AML-193 (cell line): ENCODE measurements at places on chromosomes 7 and 10.
A peak's percentile ranks its signal among the peaks of the same experiment; 100 is the strongest.

DNA sequence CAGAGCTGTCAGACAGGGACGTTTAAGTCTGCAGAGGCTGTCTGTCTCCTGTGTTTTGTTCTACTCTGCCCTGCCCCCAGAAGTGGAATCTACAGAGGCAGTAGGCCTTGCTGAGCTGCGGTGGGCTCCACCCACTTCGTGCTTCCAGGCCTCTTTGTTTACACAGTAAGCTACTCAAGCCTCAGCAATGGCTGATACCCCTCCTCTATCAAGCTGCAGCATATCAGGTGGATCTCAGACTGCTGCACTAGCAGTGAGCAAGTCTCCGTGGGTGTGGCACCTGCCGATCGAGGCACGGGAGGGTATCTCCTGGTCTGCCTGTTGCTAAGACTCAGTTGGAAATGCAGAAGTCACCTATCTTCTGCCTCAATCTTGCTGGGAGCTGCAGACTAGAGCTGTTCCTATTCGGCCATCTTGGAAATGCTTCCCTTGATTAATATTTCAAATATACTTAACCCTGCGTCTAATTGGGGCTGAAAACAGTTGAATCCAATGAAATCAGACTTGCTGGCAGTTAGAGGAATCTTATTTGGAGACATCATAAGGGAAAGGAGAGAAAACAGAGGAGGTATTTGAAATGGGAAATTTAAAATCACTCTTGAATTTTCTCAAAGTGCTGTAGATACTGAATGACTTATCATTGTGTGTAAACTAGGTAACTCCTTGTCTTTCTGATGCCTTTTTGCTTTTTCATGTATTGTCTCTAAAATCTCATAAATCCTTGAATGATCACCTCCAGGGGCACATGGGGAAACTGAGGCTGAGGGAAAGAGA is 13.8 kb upstream of the CYP3A5 start:
- no peak for DNase-seq

DNA sequence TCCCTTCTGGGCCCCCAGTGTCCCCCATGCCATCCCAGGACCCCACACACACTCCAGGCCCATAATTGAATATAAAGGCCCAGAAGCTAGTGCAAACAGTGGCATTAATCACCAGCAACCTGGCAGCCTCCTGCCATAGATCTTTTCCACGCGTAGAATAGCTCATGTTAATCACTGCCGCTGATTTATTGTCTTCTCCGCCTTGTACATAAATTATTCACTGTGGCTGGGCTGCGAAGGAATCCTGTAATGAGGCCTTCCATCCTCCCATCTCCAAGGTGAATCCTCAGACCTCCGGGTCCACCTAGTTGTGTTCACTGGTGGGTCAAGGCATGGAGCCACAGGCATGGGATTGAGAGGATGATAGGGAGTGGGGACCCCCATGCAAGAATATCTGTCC is 33.2 kb downstream of the KAZALD1 start:
- DNase-seq = no peak

- DNase-seq = no peak
Measured at GRCh38 chr7:105880571-105881330, 4.4 kb upstream of the ATXN7L1 start.

- no peak for DNase-seq
Measured at GRCh38 chr10:132516771-132517725, 20.5 kb upstream of the INPP5A start.

DNA sequence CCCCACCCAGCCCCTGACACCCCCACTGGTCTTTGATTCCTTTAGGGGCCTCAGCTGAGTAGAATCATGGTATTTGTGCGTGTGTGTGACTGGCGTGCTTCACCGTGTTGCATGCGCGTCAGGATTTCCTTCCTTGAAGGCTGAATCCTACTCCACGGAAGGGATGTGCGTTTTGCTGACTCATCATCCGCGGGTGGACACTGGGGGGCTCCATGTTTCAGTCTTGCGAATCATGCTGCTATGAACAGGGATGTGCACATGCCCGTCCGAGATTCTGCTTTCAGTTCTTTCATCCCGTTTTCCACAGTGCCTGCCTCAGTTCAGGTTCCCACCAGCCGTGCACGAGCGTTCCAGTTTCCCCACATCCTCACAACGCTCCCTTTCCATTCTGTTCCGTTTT is 20.9 kb upstream of the JAKMIP3 start:
- DNase-seq = no peak

DNA sequence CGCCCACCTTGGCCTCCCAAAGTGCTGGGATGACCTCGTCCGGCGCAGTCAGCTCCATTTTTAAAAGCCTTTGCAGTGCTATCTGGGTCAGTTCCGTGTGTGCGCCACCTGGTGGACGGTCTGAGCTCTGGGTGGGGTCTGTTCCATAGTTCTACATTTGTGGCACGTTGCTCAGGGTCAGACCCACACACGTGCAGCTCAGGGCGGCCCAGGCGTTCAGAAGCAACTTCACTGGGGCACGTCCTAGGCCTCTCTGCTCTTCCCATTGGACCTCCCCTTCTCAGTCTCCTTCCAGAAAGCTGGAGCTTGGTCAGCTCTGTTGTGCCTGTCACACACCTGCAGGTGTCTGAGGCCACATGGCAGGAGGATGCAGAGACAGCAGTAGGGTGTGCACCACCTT is 137.9 kb downstream of the DNAJB6 start:
- DNase-seq = peak; percentile 14

- DNase-seq = no peak
Measured at GRCh38 chr10:118980135-118980865, 49.2 kb upstream of the NANOS1 start.

- no peak for DNase-seq
Measured at GRCh38 chr7:74561898-74562613, 95.5 kb upstream of the GTF2I start.

DNA sequence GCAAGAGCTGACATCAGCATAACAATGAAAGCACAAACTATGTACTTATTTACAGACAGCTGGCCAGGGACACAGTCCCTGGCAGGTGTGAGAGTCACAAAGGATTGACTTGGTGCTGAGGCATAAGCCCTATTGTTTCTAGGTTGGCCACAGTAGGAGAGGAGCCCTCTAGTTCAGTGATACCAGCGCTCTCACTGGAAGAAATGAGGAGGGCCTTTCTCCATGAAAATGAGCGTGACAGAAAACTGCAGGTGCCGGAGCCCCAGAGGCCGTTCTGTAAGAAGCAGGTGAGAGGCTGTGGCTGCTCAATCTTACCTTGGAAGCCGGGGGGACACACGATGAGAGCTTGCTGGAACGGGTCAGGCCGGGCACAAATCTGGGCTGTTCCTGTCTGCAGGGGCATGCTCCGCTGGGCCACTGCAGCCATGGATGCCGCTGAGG is 90.5 kb downstream of the CLEC2L start:
- DNase-seq = no peak

GRCh38 chr7:100509231-100509630 is 25.5 kb downstream of the NYAP1 start:
- no peak for DNase-seq

DNA sequence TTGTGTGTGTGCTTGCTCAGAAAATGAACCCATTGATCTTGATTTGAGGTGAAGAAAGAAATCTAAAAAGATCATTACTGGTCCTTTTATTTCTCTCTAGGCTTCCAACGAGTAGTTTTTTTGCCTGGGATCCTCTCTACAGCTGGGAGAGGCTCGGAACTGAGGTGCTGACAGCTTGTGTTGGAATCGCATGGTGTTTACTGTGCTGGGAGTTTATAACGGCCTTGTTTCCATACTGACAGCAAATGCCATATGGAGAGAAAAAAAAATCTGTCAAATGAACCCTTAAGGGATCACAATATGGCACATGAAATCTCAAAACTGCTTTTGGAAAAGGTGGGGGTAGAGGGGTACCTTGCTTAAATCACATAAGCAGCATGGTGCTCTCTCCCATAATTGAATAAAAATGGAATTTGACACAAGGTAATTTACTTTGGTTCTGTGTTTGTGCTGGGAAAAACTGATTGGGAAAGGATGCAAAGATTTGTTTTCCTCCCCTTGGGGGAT is 165.0 kb downstream of the RGS10 start:
- no peak for DNase-seq

DNA sequence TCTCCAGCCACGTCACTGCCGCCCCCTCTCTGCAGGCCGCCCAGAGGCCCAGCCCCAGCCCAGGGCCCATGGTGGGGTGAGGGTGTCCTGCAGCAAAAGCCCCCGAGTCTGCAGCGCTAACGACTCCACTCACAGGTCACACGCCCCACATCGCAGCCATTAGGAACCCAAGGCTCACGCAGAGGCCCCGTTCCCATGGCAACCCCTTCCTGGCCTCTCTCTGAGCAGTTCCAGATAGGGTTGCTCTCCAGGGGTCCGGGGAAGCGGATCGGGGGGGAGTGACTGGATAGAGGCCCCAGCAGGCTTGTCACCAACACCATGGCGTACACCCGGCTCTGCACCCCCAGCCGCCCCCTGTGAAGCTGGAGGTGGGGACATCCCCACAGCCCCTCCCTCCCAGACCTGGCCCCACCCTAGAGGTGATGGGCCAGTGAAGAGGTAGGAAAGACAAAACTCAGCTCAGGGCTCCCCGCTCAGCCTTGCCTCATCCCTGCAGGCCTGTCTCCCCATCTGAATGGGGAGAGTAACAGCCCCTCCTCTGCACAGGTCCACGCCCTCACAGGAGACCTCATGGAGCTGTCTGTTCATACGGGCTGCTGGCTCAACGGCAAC is 41.2 kb downstream of the TNRC18 start:
- no peak for DNase-seq

- no peak for DNase-seq
Measured at GRCh38 chr7:24724451-24725190, 32.6 kb downstream of the GSDME start.

DNA sequence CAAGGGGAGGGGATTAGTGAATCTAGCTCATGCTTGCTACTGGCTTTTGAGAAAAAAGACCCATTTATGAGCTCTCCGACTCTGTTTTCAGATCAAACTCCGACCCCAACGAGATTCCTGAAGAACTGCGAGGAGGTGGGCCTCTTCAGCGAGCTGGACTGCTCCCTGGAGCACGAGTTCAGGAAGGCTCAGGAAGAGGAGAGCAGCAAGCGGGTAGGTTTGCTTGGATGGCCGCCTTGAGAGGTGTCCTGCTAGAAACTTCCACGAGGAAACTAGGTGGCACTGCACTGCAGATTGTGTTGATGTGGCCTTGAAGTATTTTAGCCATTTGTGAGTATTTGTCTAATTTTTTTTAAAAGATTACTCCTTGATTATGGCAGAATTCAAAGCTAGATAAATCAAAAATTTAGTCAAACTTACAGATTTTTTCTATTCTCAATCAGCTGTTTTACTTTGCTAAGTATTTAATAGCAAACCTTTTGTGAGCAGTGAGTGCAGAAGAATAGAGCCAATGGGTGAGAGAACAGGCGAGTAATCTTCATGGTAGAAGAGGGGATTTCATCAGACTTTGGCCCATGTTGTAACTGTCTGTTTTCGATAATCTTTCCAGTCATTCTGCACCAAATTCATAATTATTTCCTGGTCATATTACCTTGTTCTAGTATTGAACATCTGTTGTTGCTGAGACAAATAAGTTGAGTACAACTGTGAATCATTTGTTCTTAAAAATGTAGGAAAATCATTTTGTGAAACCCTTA is 95.4 kb downstream of the CREB5 start:
- no peak for DNase-seq

DNA sequence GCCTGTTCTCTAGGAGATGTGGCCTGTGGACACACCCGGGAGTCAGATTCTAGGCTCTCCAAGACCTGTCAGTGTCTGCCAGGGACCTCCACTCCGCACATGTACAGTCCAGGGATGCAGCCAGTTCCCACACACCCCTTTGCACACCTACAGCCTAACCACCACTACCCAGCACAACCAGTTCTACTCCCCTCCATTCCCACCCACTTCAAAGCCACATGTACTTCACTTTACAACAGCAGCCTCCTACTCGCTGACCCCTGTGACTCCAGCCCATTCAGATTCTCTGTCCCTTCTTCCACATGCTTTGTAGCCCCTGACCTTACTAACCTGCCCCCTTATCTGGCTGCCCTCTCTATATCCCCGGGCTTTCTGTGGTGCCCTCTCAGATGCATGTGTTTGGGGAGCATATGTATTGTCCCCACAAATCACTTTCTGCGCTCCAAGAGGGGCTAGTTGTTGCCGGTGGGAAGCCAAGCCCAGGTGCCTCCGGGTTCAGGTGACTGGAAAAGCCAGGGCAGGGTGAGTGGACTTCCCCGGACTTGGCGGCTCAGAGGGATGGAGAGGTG is 7.2 kb downstream of the LBX1 start:
- DNase-seq = no peak

DNA sequence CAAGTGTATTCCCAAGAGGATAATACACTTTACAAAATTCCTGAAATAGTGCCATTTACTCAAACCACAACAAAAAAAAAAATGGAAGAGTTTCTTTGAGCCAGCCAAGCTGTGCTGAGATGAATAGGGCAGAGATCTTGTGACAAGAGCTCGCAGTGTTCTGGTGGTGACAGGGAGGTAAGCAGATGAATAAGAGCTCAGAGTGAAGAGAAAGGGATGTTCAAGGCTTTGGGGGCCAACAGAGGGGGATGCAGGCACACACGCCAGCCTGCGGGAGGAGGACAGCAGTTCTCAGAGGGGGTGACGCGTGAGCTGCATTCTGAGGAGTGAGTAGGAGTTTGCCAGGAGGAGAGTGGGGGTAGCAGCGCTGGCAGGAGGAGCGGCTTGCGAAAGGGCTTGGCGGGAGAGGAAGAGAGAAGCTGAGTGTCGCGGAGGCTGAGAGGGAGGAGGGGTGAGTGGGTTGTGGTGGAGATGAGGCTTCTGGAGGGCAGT is 194.4 kb upstream of the IMMP2L start:
- DNase-seq = no peak

DNA sequence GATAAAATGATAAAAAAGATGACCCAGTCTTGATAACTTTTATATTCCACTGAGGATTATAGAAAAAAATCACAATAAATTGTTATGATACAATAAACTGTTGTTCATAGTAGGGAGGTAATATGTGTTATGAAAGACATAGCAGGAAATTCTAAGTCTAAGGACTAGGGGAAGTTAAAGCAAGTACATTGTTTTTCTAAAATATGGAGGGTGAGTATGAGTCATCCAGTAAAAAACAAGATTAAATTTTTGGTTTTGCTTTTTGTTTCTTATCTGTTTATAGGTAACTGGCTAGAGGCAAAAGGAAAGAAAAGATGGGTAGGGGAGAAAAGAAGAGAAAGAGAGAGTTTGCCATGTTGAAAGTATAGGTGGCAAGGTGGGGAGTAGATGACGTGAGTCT is 188.4 kb downstream of the POLR1F start:
- DNase-seq = no peak

DNA sequence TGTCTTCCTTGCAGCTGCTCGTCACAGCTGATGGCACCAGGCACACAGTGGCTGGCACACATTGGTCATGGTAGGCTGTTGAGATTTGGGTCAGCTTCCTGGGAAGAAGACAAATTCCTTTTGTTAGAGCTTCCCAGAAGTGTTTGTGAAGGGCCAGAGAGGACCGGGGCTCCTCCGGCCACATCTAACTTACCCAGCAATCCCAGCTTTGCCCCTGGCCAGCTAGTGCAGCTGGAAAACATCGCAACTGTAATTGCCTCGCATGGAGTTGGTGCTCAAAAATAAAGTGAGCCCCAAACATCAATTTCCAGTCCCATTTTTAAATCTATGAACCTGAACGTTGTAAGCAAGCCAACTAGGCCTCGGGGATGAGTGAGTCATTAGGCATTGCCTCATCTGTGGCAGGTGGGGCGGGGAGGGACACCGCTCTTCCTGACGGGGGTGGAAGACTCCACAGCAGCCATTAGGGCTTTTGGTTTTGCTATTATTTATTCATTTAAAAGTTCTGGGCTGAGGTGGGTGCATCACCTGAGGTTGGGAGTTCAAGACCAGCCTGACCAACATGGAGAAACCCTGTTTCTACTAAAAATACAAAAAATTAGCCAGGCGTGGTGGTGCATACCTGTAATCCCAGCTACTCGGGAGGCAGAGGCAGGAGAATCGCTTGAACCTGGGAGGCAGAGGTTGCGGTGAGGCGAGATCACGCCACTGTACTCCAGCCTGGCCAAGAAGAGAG is 12.4 kb downstream of the CPA5 start:
- no peak for DNase-seq

GRCh38 chr7:145643981-145644380 is 472.6 kb upstream of the CNTNAP2 start:
- DNase-seq = no peak
